ENCODE measurements at places on chromosomes 3 and 15. TPM values are rescaled to one million over a fixed set of nuclear protein-coding genes. Genes with fewer than 3 reads are reported as not detected.

Gene C3orf80
- 0.72 TPM for total RNA-seq

Gene NPAP1
- not detected for total RNA-seq

- DNase-seq = no peak
Observed at GRCh38 chr3:119746423-119746822, 35.5 kb upstream of the NR1I2 start.

GRCh38 chr3:148896062-148896461 lies 31.0 kb downstream of the CPA3 start:
- no peak for DNase-seq

DNA sequence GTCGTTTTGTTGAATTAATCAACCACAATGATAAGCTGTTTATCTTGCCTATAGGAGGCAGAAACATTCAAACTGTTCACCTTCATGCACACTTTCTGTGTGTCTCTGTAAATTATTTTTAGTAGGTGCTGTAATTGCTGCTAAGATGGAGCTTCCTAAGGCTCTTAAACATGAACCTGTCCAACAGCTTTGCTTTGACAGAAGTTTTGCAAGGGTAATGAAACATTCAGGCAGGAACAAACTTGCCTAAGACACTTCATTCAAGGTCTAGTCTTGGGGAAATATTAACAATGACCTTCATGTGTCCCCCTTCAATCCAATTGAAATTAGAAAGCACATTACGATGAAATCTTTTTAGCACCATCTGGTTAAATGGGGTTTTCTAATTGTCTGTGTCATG lies 156.1 kb downstream of the DIPK2A start:
- no peak for DNase-seq

GRCh38 chr15:89085289-89085926 lies 2.8 kb upstream of the ABHD2 start:
- DNase-seq = no peak

DNA sequence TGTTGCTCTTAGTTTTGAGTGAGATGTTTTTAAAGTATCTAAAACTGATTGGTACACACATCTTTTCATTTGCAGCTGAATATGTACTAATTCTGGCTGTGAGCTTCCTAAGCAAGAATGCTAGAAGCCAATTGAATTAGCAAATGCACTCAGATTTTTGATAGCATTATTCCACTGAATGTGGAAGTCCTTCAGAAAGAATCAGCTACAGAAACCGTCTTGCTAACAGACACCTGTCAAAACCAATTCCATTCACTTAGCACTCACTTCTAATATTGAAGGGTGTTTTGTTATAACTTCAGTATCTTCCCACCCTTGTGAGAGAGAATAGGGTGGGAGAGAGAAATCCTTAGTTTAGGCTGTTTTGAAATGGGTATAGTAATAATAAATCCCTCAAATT lies 317.7 kb downstream of the IL5RA start:
- DNase-seq = no peak

Gene CCDC191
- 5.1 TPM for total RNA-seq

GRCh38 chr3:81793410-81793809 lies 32.0 kb upstream of the GBE1 start:
- DNase-seq = no peak

GRCh38 chr3:192082730-192083660 lies 622.0 kb downstream of the PYDC2 start:
- no peak for DNase-seq

GRCh38 chr3:124227150-124227630 lies 235.3 kb upstream of the ROPN1 start:
- no peak for DNase-seq

Gene TPM1
- total RNA-seq = 182 TPM

DNA sequence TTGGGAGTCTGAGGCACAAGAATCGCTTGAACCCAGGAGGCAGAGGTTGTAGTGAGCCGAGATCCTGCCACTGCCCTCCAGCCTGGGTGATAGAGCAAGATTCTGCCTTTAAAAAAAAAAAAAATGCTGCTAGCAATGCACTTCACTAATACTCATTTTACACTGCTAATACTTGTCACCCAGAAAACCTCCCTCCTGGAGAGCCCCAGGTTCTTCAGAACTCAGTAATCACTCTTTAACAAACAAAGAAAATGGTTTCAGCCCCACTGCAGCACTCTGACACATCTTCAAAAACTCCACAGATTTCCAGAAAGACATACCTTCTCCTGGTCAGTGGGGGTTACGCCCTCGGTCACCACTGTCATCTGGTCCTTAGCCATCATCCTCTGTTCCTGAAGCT lies 366.7 kb downstream of the SHQ1 start:
- no peak for DNase-seq

- no peak for DNase-seq
Observed at GRCh38 chr3:128052595-128053351, 536 bp downstream of the SEC61A1 start.

Gene DUOXA1
- total RNA-seq = 91.3 TPM

DNA sequence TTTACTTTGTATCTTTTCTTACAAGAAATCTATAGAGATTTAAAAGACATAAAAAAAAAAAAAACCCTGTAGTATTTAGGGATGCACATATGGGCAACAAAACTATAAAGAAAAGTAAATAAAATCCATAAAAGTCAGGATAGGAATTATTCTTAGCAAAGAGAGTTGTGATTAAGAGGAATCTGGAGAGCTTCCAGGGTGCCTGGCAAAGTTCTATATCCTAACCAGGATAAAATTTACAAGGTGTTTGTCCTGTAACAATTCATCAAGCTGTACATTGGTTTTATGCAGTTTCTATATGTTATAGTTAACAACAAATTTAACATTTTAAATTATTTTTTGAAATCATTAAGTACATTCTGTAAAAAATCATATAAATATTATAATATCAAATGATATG lies 7.9 kb downstream of the SECISBP2L start:
- DNase-seq = no peak

- no peak for DNase-seq
Observed at GRCh38 chr15:61226361-61227256, 2.5 kb downstream of the RORA start.

Gene UNC13C
- total RNA-seq = 0.04 TPM

GRCh38 chr15:28122038-28122949 lies 23.2 kb upstream of the OCA2 start:
- peak; percentile 72 for DNase-seq

DNA sequence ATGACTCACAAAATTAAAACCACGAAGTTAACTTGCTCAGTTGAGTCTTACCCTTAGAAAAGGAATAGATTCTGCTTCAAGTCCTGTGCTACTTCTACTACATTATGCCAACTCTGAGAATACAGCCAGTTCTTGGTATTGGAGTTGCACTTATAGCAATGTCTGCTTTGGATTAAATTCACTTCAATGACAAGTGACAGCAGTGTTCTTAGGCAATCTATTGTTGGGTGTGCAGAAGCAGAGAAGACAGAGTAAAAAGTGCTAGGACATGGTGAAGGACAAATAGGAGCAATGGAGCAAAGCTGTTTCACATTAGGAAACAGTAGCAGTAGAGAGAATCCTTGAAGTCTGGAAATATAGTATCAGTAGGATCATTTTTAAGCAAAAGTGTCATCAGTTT lies 713.1 kb downstream of the SI start:
- no peak for DNase-seq

GRCh38 chr3:189168711-189169110 lies 3.1 kb upstream of the TPRG1 start:
- no peak for DNase-seq

DNA sequence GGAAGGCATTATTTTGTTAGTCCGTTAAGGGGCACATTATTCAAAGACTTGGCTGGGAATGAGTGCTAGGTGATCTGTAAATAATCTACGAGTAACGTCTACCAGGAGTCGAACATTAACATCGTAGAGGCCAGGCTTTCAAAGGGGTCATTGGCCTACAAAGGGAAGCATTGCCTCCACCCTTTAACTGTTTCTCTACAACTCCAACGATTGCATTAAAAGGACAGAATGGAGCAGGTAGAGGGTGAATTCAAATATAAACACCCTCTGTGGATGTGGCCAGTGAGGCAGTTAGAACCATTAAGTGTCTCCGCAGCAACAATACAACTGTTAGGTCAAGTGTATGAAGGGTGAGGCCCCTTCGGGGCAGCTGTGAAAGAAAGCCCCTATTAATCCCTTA lies 126.0 kb upstream of the LMOD3 start:
- no peak for DNase-seq

DNA sequence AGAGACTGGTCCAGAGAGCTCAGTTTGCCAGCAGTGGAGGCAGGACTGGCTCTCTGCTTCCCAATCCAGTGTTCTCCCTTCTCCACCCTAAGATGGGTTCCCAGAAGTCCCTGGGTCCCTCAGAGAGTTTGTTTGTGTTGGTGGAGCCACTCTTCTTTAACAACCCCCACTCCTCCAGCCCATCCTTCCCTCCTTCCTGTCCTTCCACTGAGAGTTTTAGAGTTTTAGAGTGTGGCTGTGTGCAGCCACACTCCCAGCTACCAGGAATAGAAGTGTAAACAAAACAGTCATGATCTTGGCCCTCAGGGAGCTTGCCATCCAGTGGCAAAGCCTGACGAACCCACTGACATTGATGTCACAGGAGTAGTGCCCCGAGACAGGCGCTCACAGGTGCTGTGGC lies 12.5 kb upstream of the FBLN2 start:
- DNase-seq = peak; percentile 46

DNA sequence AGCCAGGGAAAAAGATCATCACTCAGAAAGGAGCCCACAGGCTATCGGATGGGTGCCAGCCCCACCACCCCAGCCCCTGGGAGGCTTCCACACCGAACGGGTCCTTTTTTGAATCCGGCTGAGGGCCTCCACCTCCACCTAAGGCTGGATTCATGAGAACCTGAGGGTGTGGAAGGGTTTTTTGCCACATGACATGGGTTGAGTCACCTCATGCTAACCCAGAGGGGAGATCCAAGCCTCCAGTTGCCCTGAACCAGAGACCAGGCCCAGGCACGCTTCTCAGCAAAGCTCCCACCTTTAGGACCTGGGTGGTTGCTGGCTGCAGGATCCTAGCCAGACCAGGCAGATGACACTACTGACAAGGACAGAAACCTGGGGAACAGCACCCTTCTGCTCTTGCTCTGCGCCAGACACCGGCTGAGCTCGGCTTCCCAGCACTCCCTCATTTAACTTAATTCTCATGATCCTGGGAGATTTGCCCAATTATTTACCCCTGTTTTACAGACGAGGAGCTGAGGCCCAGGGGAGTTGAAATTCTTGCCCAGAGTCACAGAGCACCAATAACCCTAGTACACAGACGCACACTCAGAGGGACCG lies 25.6 kb downstream of the DUSP7 start:
- DNase-seq = no peak

- DNase-seq = no peak
Observed at GRCh38 chr3:166955201-166955939, 424.7 kb downstream of the ZBBX start.

- DNase-seq = no peak
Observed at GRCh38 chr3:143331350-143331749, 211.8 kb downstream of the CHST2 start.

Gene PRICKLE2
- total RNA-seq = 13.2 TPM

GRCh38 chr3:189641776-189642175 lies 10.6 kb downstream of the TP63 start:
- no peak for DNase-seq

DNA sequence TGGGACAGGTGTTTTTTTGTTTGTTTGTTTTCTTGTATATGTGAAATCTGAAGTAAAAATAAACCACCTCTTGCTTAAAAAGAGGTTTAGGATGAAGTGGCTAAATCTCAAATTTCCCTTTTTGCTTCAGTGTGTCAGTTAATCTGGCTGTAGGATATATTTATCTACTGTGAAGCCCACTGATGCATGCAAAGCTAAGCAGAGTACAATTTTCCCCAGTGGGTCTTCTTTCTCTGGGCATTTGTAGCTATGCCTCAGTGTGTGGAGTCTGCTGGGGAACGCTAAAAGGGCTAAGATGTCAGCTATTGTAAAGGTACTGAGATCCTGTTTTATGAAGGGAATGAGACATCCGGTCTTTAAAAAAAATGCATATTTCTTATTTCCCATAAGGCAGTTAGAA lies 190.6 kb downstream of the TCF12 start:
- no peak for DNase-seq

GRCh38 chr15:20657084-20657483 lies 115.5 kb upstream of the GOLGA6L6 start:
- DNase-seq = no peak

Gene P2RY14
- 3.5 TPM for total RNA-seq

- DNase-seq = no peak
Observed at GRCh38 chr3:67897351-67898336, 243.2 kb upstream of the SUCLG2 start.

DNA sequence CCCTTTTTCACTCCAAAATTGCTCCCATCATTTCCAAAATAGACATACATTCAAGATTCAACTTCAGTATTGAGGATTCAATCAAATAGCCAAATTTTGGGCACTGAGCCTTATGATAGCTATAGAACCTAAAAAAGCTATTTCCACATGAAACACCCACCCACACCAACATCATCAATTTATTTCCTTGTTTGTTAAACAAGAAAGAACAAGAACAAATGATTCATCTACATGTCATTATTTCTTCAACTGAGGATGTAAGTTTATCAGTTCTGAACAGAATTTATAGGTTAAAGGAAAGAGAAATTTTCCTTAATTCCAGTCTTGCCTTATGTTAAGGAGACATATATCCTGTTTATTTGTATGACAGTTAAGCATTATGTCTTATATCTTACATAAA lies 32.2 kb downstream of the DPPA2 start:
- no peak for DNase-seq

DNA sequence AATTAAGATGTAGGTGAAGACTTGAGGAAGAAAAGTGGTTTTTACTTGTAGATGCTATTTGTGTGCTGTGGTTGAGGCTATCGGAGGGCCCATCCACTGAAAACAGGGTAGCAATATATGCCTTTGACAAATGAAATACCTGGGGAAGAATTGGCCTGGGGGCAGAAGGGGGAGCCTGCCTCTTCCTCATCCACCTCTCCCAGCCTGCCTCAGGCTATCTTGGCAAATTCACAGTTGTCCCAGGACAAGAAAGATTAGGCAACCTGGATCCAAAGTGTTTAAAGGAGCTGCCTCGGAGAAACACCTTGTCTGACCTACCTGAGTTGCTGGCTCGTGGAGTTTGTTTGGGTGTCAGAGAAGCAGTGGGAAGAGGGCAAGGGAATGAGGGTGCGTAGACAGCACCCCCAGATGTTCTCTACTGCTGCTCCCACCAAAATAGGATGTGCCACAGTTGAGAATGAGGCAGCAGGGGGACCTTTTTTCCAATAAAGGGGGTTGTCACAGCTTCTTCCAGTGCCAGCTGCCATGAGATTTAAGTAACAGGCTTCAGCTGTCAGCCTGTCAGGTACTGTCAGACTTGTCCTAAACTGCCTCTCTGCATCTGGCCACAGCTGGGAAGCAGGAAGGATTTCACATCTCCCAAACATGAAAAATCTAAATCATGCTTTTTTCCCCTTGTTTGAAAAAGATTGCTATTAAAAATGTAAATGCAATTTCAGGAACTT lies 9.2 kb downstream of the PLEKHO2 start:
- no peak for DNase-seq

Gene GOLGA8J
- not detected for total RNA-seq

Gene SMAD6
- total RNA-seq = 2.9 TPM
